ENCODE measurements at places on chromosomes 3 and 15. TPM values are rescaled to one million over a fixed set of nuclear protein-coding genes. Genes with fewer than 3 reads are reported as not detected.

DNA sequence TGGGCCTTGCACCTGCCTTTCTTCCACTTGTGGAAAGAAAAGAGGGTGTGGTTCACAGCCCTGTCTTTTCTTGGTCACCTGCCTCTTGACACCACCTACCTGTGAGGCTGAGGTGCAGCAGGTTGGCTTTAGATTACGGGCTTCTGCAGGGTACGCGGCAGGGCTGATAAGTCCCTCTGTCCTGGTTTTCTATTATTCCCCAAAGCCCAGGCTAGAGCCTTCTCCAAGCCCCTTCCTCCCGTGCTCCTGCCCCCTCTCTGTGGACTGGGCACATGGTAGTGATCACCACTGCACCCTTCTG lies 44.8 kb upstream of the HACD2 start:
- peaks cover 26% of the 10 kb centered on the region for H3K4me1 ChIP-seq
- no peak overlapping the region for H3K4me3 ChIP-seq

- H3K36me3 ChIP-seq = peaks cover 51% of the 10 kb centered on the region
- no peak overlapping the region for H3K27ac ChIP-seq
- H3K4me3 ChIP-seq = no peak overlapping the region
These were observed 66.0 kb downstream of the CHDH start for GRCh38 chr3:53780171-53780570.

- H3K4me3 ChIP-seq = no peak overlapping the region
- peaks cover 10% of the 10 kb centered on the region for H3K4me1 ChIP-seq
- no peaks in the 10 kb centered on the region for H3K36me3 ChIP-seq
- DNase-seq = no peak
These were observed 86.4 kb downstream of the POLR2M start for GRCh38 chr15:57792724-57793449.

DNA sequence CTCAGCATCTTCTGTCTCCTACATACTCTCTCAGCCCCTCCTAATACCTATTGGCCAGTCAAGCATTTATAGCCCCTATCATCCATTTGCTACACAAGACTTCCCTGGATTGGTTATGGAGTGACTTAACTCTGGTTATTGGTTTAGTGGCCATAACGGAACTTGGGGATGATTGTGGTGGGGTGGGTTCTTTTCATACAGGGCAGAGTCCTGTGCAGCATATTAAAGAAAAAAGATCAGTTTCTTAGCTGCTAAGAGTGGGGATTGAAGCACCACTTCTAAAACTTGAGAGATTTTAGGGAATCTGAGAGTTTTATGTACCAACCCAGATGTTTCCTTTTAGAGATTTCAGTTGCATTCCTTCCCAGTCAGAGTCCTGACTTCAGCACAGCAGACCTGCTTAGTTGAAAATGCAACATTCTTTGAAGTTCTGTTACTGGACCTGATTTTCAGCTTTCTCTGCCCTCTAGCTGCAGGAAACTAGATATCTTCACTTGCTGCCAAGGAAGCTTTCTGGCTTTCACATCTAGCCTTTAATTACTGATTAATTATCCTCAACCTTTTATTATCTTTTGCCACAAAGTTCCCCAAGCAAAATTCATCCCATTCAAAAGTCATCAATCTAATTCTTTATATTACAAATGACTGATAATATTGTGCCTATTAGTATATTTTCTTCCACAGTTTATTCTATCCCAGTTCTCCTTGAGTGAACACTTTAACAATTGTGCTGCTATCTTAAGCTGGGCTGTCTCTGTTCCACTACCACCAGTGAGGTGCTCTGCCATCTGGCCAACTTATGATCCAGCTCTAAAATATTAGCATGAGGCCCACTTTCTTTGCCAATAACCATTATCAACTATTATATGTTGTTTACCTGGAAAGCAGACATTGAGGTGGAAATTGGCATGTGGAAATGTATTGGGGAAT lies 906.0 kb upstream of the ALCAM start:
- H3K27ac ChIP-seq = no peak overlapping the region
- no peak overlapping the region for H3K4me3 ChIP-seq
- H3K27me3 ChIP-seq = no peaks in the 10 kb centered on the region

GRCh38 chr15:101502572-101503295 lies 13.2 kb upstream of the PCSK6 start:
- H3K4me1 ChIP-seq = no peaks in the 10 kb centered on the region
- no peak for DNase-seq
- no peaks in the 10 kb centered on the region for H3K36me3 ChIP-seq

- H3K27ac ChIP-seq = no peak overlapping the region
- H3K4me3 ChIP-seq = no peak overlapping the region
- H3K36me3 ChIP-seq = no peaks in the 10 kb centered on the region
- DNase-seq = no peak
- H3K4me1 ChIP-seq = no peaks in the 10 kb centered on the region
- H3K27me3 ChIP-seq = no peaks in the 10 kb centered on the region
These were observed 893.5 kb downstream of the TUSC7 start for GRCh38 chr3:117603097-117603496.

The LRRIQ4 gene
- total RNA-seq = 0.09 TPM

The GOLGA6D gene
- total RNA-seq = 0.12 TPM

The OSBPL10 gene
- 21.1 TPM for total RNA-seq

The INSYN1 gene
- total RNA-seq = 3.1 TPM

All from lung (tissue), 17 donors.